ENCODE measurements at places on chromosomes 2 and 18.

GRCh38 chr2:7639476-7639875 lies 722.3 kb downstream of the RNF144A start:
- DNase-seq: no peak

DNA sequence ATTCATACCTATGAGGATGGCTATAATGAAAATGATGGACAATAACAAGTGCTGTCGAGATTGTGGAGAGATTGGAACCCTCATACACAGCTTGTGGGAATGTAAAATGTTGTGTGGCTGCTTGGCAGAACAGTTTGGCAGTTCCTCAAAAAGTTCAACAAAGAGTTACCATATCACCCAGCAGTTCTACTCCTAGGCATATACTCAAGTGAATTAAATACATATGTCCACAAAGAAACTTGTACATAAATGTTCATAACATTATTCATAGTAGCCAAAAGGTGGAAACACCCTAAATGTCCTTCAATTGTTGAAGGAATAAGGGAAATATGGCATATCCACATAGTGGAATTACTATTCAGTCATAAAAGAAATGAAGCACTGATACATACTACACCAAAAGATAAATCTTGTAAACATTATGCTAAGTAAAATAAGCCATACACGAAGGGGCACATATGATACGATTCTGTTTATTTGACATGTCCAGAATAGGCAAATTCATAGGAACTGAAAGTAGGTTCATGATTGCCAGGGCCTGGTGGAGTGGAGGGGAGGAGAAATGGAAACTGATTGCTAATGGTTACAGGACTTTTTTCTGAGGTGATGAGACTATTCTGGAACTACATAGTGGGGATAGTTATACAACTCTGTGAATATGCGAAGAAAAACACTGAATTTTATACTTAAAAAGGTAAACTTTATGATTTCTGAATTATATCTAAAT lies 92.1 kb downstream of the ADAM23 start:
- DNase-seq: no peak

DNA sequence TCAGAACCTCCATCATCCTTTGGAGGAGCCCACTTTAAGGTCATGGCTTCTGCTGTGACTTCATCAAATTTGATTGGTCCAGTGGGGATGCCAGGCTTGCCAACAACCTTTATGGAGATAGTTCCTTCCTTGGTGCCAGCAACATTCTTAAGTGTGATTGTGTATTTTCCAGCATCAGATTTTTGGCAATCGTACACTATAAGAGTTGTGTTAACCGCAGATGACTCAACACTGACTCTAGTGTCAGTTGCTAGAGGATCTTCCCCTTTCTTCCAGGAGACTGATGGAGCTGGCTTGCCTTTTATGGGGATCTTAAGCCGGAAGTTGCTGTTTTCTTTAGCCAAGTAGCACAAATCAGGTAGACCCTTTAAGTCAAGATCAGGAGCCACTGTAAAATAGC lies 98.7 kb downstream of the PLEKHA3 start:
- no peak for DNase-seq

DNA sequence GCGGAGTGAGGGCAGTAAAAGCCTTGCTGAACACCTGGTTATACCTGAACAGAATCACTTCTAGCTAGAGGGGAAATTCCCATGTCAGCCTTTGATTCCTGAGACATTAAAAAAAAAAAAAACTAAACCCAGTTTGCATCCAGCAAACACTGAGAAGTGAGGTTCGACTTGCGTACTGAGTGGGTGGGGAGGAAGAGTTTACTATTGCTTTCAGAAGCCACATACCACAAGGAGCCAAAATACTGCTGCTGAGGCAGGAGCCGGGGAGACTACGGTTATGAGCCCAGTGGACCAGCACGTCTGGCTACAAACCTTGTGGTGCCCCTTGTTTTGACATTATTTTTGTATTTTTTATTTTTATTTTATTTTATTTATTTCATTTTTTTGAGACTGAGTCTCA lies 2.7 kb downstream of the COLEC11 start:
- DNase-seq: peak; percentile 44

- peak; percentile 52 for DNase-seq
Observed at GRCh38 chr2:197286805-197287595, 23.6 kb downstream of the ANKRD44 start.

- no peak for DNase-seq
Observed at GRCh38 chr18:63848159-63848558, 39.3 kb upstream of the SERPINB2 start.

- DNase-seq: no peak
Observed at GRCh38 chr2:26854283-26854827, 6.4 kb downstream of the DPYSL5 start.

DNA sequence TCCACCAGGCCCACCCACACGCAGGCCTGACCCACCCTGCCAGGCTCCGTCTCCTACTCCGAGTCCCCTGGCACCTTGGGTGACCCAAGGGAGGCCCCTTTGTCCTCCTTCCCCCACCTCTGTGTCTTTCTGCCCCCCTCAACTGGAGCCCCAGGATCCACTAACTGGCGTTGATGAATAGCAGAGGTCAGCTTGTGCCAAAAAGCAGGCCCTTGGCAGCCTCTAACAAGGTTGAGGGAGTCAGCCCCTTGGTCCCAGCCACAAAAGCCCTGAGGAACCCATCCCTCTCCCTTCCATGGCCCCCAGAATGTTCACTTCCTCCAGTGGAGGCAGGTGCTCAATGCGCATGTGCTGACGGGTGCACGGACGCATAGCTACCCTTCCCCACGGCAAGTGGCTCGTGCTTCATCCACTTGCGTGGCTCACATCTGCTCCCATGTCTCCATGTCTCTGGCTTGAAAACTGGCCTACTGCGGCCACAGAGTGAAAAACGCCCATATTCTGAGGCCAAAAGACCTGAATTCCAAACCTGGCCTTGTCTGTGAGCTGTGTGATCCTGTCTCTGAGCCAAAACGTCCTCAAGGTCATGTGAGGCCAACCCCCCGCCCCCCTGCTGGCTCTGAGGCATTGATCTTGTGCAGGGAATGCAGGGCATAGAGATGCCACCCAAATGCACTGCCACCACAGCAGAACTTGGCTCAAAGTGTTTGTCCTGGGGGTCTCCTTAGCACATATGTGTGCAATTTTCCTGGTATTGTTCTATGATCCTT lies 19.0 kb upstream of the PTMA start:
- no peak for DNase-seq

- no peak for DNase-seq
Observed at GRCh38 chr2:227325839-227326195, 766 bp downstream of the MFF start.

DNA sequence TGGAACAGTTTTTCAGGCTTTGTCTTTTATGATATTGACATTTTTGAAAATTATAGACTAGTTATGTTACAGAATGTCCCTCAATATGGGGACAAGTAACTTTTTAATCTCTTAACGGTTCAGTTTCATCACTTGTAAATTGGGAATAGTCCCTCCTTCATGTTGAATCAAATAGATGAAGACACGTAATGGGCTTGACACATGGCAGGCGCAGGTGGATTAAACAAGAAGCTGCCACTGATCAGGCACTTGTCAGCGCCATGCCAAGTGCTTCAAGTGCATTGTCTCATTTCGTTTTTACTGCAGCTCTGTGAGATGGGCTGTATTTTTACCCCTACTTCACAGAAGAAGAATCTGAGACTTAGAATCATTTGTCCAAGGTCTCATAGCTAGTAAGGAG lies 9.5 kb upstream of the SMAD4 start:
- no peak for DNase-seq

DNA sequence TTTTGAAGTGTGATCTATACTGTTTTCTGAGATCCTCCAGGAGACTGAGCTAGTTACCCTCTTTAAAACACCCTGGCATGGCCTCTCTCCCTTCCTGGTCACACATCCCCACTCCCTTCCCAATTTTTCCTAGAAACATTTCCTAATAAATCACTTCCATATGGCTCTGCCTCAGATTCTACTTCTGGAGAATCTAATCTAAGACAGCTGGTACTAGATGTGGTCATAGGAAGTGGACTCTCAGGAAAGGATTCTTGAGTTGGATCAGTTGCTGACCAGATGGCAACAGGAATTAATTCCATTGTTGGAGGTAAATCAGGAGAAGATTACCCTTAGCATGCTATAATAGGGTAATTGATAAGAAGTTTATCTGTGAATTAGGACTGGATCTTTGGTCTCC lies 310.5 kb downstream of the SATB2 start:
- no peak for DNase-seq

DNA sequence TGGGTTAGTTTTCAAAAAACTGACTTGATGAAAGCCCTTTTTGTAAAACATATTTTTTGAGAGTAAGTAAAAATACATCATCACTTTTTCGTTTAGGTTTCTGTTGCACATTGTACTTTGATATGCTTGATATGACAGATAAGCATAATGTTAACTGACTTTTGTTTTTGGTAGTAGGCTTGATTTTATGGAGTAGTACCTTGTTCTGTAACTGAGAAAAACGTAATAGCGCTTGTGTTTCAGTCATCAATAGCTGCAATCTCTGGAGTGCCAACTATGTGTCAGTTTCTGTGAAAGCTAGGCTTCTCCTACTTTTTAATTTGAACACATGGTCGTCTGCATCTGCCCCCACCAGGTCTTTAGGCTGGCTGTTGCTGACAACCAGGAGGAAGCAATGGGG lies 1.3 kb downstream of the LCLAT1 start:
- DNase-seq: peak; percentile 23

DNA sequence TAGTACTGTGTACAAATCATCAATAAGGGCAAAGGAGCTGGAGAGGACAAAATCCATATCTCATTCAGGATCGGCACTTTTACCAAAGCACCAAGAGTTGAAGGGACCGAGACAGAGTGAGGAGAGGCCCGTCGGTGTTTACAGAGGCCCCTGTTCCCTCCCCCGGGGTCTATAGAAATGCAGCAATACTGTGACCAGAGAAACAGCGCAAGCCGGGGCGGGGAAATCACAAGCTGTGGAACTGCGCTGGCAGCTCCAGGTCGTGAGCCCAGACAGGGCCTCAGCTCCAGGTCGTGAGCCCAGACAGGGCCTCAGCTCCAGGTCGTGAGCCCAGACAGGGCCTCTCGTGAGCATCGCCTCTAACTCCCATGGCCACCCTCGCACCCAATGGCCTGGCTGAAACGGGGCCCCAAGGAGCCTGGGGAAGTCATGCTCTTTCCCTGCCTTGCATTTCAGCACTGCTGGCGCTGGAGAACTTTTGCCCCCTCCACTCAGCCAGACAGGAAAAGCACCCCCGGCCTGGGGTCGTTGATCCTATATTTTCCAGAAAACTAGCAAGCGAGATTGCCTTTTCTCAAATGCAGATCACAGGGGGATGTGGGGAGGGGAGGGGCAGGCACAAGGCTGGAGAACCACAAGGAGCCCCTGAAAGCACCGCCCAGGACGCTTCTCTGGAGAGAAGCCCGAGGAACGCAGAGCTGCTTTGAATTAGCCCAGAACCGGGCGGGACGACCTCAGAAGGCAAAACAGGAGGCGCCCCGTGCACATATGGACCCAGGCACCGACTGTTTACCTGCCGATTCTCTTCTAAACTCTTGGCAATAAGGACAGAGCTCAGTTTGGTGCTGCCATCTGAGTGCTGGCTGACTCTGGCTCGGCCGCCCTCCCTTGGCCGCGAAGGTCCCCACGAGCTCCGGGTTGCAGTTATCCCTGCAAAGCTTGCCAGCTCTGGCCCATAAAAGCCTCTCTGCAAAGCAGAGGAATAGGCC lies 223.7 kb downstream of the ACKR3 start:
- DNase-seq: no peak

GRCh38 chr2:6184532-6185292 lies 492.5 kb downstream of the SOX11 start:
- no peak for DNase-seq

DNA sequence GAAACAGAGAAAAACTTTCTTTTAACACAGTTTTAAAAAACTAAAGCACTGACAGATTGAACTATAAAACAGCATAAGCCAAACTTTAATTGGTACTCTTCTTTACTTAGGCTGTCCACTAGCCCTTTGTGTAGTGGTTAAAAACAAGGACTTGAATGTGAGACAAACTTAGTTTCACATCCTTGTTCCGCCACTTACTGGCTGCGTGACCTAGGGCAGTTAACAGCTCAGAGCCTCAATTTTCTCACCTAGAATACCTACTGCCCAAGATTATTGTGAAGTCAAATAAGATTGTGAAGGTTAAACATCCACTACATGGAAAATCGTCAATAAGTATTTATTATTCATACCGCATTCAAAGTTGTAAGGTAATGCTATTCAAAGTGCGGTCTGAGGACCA lies 2.0 kb downstream of the WDR35 start:
- DNase-seq: no peak

- no peak for DNase-seq
Observed at GRCh38 chr2:135055182-135055786, 3.2 kb downstream of the RAB3GAP1 start.

DNA sequence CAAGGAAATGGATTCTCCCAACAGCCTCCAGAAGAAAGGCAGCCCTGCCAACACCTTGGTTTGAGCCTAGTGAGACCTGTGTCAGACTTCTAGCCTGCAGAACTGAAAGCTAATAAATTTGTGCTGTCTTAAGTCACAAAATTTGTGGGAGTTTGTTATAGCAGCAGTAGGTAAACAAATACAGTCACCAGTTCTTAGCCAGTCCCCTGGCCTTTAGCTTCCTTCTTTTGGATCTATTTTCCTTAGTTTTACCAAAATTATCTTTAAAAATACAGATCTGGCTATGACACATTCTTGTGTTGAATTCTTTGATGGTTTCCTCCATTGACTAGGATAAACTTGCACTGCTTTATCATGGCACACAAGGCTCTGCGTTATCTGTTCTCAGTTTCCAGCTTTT lies 697.9 kb upstream of the FANCL start:
- no peak for DNase-seq

DNA sequence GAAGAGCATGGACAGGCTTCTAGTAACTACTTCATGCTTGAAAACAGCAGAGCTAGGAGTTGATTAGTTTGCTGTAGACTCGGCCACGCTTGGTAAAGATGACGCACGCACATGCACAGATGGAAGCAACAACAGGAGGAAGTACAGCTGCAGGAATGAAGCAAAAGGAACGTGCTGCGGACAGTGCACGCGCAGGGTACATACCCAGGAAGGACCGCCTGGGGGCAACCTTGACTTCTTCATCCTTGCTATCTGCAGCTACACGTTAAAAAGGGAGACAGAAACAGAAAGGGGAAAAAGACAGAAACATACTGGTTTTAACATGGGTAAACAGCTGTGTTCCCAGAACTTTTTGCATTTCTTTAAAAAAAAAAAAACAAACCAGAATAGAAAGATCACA lies 17.7 kb downstream of the SLC66A2 start:
- no peak for DNase-seq

DNA sequence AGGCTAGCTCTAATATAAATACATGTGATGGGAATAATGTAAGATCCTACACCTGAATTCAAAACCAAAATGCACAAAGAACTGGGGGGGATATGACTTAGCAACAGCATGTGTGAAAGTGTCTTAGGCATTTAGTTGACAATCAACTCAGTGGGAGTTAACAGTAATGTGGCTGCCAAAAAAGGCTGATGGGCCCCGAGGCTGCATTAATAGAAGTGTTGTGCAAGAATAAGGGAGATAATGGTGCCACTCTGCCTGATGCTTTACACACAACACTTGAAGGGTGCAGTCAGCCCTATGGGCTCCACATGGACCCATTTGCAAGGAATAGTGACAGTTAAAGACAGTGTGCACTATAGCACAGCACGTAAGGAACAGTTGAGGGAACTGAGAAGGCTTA lies 649.4 kb upstream of the ZEB2 start:
- no peak for DNase-seq
